ENCODE measurements at places on chromosomes 6 and 20.
A peak's percentile ranks its signal among the peaks of the same experiment; 100 is the strongest.

DNA sequence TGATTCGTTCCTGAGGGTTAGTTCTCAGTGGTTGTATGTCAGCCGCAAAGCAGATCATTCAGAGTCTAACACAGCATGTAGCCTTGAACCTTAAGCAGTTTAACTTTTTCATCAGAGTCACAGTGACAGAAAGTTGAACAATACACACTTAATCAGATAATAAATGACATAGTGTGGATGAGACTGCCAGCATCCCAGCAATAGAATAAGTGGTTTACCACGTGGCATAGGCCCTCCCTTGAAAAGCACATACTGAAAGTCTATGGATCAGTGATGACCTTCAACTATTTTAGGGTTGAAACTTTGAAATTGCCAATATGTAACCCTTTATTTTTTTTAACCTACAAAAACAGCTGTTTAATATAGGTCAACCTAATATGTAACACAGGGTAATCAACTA lies 265.3 kb downstream of the ARHGAP18 start:
- no peak for DNase-seq

DNA sequence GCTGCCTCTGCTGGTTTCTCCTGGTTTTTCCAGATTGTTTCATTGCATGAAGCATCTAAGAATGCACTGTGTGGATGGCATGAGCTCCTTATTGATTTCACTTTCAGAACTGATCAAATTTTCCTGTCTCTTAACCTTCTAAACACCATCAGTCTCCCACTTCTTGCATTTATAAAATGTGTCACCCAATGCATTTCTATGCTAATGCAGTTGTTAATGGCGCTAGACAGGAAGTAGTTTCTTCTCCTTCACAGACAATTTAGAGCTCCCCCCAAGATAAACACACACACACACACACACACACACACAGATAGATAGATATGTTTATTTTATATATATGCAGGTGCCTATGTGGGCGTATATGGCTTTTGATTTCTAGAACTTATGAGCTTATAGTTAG lies 45.6 kb upstream of the FOXA2 start:
- no peak for DNase-seq

DNA sequence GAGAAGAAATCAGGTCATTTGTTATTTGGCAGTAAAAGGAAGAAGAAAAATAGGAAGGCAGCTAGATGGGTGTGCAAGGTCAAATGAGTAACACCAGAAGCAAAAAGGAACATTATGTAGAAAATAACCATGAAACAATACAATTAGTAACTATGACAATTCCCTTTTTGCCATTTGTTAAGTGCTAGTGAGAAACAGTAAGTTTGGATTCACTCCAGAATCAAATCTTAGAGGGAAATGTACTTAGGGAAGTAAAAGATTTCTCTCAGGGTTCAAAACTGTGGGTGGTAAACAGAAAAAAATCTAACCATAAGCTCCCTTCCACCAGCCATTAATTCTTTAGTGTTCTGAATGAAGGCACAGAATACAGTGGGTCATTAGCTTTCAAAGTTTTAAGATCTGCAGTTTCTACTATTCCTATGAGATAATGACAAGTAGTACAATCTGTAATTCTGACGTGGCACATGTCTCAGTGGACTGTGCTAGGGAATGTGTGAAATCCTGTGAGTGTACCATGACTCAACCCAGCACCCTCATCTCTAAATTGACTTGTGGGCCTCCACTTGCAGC lies 17.1 kb downstream of the REPS1 start:
- DNase-seq = peak; percentile 80

- no peak for DNase-seq
These were observed 32.6 kb downstream of the SIM1 start for GRCh38 chr6:100432136-100432535.

- no peak for DNase-seq
These were observed 17.8 kb downstream of the BTBD3 start for GRCh38 chr20:11935212-11936154.

- no peak for DNase-seq
These were observed 85.5 kb upstream of the HS3ST5 start for GRCh38 chr6:114428341-114428740.

- DNase-seq = no peak
These were observed 142.1 kb downstream of the DTNBP1 start for GRCh38 chr6:15520626-15521203.

DNA sequence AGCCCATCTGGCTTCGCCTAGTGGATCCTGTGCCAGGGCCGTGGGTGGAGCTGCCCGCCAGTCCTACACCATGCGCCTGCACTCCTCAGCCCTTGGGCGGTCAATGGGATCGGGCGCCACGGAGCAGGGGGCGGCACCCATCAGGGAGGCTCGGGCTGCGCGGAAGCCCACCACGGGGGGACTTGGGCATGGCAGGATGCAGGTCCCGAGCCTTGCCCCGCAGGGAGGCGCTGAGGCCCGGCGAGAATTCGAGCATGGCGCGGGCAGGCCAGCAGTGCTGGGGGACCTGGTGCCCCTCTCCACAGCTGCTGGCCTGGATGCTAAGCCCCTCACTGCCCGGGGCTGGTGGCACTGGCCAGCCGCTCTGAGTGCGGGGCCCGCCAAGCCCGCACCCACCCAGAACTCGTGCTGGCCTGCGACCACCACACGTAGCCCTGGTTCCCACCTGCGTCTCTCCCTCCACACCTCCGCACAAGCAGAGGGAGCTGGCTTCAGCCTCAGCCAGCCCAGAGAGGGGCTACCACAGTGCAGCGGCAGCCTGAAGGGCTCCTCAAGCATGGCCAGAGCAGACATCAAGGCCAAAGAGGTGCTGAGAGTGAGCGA lies 52.4 kb downstream of the ROS1 start:
- DNase-seq = no peak

GRCh38 chr6:90758741-90759140 lies 171.9 kb upstream of the MAP3K7 start:
- no peak for DNase-seq

DNA sequence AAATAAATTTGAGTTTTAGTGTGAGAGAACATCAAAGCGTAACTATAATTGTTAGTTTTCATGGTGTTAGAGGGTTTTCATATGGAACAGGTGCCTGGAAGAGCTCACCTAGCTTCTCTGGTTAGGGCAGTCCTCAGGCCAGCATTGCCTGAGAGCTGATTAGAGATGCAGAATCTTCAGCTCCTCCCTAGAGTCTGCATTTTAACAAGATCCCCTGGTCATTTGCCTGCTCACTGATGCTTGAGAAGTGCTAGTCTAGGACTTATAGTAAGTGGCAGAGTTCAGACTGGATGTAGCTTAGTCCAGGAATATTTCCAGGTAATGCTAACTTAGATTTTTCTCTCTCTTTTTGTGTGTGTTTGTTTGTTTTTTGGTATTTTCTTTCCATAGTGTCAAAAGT lies 21.7 kb upstream of the SMIM26 start:
- DNase-seq = no peak

DNA sequence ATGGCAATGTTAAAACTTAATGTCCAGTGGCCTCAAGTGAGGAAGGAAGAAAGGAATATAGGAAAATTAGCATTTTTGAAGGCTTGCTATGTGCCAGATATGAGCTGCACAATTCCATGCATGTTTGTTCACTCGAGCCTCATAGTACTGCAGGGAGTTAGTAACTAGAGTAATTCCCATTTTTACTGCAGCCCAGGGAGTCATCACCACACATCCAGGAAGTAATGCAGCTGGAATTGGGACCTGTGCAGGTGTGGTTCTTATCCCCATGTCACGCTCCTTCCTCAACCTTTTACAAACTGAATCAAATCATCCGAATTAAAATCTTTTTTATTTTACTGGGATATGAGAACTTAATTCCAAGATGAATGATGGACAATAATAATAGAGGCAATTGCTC lies 149.5 kb upstream of the MAFB start:
- DNase-seq = no peak

- no peak for DNase-seq
These were observed 64.9 kb downstream of the SLC24A3 start for GRCh38 chr20:19277381-19277780.

DNA sequence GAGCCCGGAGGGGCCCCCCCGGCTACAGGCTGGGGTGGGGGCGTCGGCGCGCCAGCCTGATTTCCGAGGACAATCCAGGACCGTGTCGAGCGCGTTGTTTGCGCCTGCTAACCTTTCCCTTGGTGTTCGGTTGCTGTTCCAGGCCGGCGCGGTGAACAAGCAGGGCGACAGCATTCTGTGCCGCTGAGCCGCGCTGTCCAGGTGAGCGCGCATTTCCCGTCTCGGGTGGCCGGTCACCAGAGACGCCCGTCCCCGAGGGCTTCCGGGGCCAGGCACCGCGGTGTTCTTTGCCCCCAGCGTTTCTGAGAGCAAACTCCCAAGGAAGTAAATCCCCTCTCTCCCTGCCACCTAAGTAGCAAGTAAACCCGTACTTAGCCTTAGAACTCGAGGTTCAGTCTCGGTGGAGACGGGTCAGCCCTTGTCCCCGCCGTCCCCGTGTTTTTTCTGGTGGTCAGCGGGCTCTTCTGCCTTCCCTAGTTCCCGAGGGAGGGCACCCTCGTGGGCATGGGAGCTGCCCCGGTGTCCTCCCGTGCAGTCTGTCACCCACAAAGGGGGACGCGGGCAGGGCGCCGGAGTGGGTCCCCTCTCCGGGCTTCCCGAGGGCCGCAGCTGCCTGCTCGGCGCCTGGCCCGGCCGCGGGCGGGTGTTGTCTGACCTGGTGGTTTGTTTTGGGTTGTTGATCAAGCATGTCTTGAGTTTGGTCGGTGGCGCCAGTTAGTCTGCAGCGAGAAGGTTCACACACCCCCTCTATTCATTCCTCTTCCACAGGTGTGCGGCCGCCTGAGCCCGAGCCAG lies 1.5 kb downstream of the ID4 start:
- no peak for DNase-seq

- no peak for DNase-seq
These were observed 96.4 kb downstream of the TBC1D32 start for GRCh38 chr6:121237859-121238258.

DNA sequence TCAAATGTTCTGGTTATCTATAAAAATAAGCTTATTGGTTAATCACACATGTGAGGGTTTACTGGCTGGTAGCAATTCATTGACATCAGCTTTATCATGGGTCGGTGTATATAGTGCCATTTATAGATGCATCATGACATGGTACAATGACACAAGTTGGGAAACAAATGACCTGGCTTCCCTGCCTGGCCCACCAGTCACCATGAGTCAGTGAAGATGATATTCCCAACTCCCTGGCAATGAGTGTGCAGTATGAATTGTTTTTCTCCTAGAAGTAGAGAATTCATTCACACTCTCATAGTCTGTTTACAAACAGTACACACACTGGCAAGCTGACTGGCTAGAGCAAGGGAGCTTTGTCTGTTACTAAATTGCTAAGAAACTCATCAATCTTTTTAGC lies 37.2 kb upstream of the CALHM6 start:
- no peak for DNase-seq

- DNase-seq = no peak
These were observed 13.6 kb downstream of the PDE10A start for GRCh38 chr6:165649166-165650137.

GRCh38 chr6:143880412-143880811 lies 16.1 kb downstream of the ZC2HC1B start:
- DNase-seq = no peak

DNA sequence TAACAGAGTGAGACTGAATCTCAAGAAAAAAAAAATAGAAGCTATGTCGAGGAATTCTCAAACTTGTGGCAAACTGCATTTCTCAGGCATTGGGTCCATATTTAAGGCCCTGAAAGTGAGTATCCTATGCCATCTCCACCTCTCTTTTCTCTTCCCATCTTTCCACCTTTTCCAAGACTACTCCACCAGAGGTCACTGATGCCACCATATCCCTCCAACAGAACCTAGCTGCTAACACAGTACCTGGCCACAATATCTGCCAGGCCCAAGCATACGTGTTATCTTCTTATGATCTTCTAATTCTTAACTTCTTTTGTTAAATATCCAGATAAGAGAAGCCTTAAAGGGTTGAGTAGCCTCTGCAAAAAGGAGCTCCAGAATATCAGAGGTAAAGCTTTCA lies 8.2 kb upstream of the ADGRF4 start:
- DNase-seq = no peak

DNA sequence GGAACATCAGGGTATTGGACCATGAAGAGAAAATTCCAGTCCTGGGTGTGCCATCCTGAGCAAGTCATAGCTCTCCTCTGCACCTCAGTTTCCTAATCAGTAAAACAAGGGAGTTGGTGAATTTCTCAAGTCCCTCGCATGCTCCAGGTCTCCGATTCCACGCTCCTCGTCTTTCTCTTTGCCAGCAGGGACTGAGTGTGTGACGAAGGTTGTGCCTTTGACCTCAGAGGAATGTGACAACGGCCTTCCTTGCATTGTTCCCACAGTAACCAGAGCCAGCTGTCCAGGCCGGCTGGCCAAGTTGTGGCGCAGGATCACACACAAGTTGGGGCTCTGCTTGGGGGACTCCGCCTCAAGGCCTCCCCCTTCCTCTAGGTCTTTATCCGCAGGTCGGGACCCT lies 217.3 kb downstream of the ATXN1 start:
- DNase-seq = peak; percentile 62

DNA sequence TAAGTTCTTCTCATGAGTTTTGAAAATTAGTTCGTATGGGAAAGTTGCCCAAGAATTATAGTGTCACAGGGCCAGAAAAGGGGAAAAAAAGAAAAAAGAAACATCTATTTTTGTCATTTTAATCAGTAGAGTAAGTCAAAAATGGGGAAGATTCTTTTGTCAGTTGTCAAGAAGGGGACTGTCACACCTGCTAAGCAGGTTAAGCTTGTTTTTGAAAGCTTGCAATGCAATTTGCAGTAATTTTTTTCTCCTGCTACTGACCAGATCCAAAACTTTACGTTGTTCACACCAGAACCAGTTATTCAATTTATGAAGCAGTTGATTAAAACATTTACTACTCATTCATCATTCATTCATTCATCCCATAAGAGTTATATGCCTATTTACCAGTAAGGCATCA lies 171.4 kb downstream of the SOX4 start:
- DNase-seq = no peak

DNA sequence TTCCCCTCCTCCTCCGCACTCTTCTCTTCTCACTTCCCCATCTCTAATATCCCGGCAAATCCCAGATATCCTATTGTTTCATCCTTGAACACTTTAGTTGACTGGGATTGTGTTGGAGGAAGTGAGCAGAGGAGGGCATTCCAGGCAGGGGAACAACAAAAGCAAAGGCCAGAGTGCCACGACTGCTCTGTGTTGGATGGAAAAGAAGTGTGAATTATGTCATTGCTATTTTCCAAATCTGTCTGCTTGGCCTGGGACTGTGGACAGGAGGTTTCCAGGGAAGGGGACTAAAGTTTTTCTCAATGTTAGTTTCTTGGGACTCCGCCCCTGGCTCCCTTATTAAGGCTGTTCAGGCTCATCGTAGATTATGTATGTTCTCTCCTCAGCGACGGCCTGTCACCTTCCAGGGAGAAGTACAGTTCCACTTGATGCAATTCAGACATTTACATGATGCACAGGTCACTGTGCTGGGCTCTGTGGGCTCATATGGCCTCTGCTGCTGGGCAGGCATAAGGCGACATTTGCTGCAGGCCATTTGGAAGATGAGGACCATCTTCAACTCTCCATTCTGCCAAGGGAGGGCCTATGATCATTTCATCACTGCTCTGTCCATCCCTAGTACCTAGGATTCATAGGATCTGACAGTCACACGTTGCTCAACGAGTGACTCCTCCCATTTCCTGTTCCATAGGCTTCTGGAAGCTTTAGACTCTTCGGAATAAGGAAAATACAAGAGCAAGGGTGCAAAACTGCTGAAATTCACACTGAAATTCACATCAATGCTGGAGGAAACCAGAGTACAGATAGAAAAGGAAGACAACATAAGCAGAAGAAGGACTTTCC lies 99.1 kb upstream of the KCNK16 start:
- DNase-seq = no peak
